Esophagus mucosa (tissue), 1 donor: ENCODE measurements at places on chromosomes 4 and X.

GRCh38 chr4:66885501-66886165 lies 659.7 kb downstream of the CENPC start:
- ATAC-seq: no peak

- ATAC-seq: no peak
Observed at GRCh38 chrX:150499240-150499639, 69.2 kb upstream of the MTM1 start.

DNA sequence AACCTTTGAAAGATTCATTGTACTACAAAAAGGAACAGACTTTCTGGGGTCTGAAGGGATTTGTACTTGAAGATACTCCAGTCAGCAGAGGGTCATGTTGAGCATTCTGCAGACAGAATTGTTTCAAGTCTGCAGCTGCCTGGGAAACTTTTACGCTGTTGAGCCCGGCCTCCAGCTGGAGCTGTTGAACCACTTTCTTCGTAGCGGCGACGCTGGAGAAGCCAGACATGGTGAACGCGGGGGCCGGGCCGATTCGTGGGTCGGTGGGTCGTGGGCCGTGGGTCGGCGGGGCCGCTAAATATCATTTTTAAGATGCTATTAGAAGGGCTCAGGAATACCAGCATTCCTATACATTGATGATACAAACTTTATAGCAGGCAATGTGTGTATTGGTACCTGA lies 12.0 kb upstream of the RTL9 start:
- no peak for ATAC-seq

GRCh38 chr4:137519406-137519805 lies 12.9 kb downstream of the PCDH18 start:
- no peak for ATAC-seq

DNA sequence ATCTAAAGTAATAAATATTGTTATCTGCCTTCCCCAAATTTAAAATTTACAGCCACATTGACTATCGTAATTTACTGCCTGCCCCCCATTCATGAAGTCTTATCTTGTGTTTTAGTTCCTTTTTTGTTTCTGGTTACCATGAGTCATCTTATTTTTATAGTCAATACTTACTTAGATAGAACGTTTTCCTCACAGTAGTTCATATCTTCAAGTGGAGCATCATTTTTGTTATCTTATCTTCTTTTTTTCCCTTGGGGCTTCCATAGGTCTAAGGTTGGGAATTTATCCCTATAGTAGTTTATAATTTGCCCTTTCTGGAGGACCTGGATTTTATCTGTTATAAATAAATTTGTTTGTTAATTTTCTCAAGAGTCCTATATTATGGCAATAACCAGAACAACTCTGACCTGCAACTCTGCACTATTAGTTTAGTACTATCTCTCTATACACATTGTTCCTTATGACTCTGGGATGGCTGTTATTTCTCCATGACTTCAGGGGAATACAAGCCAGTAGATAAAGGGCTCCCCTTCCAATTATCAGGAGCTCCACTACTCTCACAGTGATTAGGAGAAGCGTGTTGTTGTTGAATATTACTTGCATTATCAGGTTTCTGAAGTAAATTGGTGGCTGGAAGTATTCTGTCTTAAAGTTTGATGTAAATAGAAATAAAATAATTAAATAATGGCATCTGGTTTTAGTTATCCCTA lies 330.6 kb downstream of the GALNTL6 start:
- no peak for ATAC-seq

GRCh38 chr4:70674731-70675130 lies 8.4 kb upstream of the JCHAIN start:
- no peak for ATAC-seq

DNA sequence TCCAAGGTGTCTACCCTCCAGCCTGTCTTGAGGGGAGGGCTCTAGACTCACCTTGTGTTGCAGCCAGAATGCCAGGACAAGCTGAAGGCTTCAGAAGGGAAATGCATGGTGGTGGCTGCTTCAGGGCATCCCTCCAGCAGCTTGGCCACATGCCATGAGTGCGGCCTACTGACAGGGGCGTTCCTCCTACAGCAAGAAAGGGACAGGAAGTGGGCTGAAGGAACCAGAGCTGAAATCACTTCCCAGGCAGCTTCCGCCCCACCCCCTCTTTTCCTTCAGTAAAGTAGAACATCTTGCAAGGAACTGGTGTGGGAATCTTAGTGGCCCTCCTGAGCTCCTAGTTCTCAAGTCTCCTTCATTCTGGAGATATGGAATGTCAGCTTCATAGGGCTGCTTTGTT lies 167.5 kb upstream of the DGKK start:
- no peak for ATAC-seq

- ATAC-seq: peak; percentile 80
Observed at GRCh38 chr4:97942951-97943350, 200.3 kb downstream of the STPG2 start.

DNA sequence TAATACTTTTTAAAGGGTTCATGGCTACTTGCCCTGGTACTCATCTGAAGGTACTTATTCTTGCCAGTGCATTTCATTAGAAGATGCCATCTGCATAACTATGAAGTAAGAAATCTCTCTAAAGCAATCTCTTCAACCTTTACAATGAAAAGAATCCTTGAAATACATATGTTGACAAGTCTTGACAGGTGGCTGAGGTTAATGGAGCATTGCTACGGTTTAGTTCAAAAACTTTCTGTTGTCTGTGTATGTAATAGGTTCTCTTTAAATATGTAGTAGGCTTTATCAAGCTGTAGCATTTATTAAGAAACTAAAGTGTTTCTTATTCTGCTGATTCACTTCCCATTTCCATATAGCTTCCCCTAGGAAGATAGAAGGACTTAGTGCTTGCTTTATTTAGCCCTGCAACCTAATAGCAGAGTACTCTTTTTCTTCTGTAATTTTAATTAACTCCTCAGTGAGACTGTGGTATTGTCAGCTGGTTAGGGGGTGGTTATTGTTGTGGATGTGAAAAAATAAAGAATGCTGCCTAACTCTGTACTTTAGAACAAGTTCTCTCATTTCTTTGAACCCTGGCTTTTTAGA lies 39.3 kb downstream of the SLAIN2 start:
- peak; percentile 53 for ATAC-seq

DNA sequence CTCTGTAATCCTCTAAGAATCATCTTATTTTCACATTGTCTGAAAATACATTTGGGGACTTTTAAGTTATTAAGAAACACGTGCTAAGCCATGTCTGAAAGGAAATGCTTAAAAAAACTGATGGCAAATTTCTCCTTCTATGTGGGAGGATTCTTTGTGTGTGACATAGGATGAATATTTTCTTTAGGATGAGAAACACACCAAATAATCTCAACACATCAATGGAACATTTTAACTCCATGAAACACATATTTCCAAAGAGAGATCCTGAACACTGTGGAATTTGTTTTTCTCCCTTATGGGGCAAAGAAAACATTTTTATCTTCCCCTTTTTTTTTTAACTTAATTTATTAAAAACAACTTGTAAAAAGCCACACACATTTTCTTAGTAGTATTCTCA lies 153.8 kb upstream of the ANKRD50 start:
- ATAC-seq: no peak

- no peak for ATAC-seq
Observed at GRCh38 chr4:154836513-154836912, 55.4 kb downstream of the RBM46 start.

DNA sequence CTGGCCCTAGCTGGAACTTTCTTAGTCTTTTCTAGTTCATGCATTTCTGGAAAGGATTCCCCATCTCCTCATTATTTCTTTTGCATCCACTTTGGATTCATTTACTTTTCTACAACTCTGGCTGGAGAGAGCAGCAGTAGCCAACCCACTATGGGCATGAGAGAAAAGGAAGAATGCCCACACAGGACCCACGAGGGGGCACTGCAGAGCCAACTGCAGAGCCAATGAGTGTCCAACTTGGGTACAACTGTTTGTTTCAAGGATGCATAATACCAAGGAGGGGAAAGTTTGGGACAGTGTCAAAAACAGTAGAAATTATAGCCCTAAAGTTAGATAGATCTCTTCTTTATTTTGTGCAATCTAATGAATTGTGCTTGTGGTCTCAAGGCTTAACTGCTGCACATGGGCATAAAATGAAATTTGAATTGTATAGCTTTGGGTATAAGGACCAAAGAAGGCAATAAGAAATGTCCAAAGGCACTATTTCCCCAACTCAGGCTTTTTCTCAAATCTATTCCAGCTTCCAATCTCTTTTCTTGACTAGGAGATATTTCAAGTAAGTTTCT lies 230.6 kb downstream of the NSUN7 start:
- ATAC-seq: no peak

GRCh38 chr4:109574443-109574850 lies 14.4 kb downstream of the MCUB start:
- ATAC-seq: peak; percentile 85

DNA sequence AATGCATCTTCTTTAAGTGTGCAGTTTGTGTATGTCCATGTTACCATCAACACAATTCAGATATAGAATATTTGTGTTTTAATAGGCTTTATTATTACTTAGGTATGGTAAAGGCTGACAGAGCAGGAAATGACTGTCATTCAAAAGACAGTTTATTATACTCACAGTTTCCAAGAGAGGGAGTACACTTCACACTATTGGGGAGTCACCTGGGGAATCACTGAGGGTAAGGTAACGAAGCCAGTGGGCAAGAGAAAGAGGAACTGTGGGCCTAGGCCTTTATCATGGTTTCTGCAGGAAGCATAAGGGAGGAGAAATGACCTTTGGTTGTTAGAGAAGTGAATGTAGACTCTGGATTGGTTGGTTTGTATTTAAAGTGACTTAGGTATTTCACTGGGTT lies 235.1 kb upstream of the HCCS start:
- no peak for ATAC-seq

DNA sequence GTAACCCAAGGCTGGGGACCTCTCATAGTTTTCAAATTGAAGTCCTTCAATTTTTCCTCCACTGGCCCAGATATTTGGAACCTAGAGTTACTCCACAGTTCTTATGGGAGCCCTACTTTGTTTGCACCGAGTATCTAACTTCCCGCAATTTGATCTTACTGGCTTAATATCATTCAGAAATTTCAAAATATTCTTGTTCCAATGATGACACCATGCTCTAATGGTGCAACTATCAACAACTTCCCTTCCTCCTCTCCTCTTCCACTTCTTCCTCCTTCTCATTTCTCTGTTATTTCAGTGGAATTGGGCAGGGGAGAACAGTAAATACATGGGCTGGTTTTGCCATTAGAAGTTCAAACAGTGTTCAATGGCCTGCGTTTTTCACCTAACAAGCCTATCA lies 20.2 kb downstream of the PDCL2 start:
- no peak for ATAC-seq

GRCh38 chrX:148902581-148902980 lies 402.2 kb downstream of the AFF2 start:
- no peak for ATAC-seq

DNA sequence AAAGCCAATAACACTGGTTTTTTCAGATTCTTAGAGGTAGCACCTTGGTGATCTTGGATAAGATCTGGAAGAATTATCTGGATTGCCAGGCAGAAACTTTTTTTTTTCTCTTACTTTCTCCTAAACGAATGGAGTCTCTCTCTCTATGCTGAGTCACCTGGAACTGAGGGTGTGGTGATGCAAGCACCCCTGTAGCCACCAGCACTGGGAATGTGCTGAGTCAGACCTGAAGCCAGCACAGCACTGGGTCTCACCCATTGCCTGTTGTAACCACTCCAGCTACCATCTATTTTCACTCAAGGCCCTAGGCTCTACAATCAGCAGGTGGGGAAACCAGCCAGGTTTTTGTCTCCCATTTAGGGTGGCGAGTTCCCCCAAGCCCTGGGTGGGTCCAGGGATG lies 923.8 kb downstream of the RAPGEF2 start:
- ATAC-seq: peak; percentile 66

DNA sequence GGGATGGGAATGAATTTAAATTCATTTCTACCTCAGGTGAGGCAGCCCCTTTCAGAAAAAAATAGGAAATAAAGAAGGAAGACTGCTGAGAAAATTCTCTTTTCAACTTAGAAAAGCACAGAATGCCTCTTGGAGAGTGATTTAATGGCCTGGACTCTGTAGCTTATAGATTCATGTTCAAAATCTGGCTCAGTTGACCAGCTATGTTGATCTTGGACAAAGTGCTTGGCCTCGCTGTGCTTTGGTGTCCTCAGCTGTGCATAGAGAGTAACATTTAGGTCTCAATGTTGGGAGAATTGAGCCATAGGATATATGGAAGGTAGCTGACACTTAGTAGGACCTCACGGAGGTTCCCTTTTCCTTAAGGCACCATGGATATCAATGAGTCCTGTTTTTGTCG lies 49.7 kb upstream of the SFRP2 start:
- ATAC-seq: no peak

GRCh38 chrX:67555578-67556203 lies 11.9 kb downstream of the AR start:
- peak; percentile 59 for ATAC-seq

DNA sequence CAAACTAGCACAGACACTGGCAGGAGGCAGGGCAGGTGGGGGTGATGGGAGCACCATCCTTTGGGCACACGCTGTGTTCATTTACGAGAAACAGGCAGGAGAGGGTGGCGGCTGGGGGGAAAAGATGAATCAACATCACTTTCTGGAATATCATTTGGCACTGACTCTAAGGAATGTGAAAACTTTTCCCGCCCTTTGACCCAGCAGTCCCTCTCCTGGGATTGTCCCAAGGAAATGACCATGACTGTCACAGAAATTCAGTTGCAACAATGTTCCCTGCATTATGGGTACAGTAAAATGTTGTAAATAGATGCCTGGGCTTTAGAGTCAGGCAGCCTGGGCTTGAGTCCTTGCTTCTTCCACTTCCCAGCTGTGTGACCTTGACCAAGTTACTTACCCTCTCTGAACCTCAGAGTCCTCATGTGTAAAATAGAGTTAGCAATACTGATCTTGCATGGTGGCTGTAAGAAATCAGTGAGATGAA lies 58.6 kb downstream of the ABLIM2 start:
- ATAC-seq: no peak

- peak; percentile 29 for ATAC-seq
Observed at GRCh38 chr4:185831125-185831815, 19.3 kb upstream of the SORBS2 start.

DNA sequence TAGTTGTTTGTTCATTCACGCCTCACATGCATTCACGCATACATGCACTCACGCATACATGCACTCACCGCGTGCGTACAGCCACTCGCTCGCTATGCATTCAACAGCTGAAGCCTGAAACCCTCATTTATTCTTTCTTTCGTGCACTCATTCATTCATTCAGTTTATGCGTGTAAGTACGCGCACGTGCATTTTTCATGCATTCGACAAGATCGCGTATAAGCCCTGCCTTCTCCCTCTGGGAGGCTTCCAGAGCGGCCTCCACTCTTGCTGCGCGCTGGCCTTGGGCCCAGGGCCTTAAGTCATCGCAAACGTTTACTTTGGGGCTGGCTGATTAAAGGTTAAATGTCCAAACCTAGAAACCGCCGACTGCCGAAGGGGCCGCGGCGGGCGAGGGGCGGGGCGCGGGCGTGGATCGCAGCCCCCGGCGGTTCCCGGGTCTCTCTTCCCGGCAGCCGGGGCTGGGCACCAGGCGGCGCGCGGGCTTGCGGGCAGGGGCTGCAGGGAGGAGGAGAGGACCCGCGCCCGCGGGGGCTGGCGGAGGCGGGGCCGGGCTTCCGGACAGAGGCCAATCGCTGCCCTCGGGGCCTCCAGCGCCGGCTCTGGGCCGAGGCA lies at the start of gene GYG2:
GYG2 (plus strand) TSS at position 587 of the 615 bp plus-strand sequence. CDS start 1,259 bp downstream, outside the sequence.
- no peak for ATAC-seq
